ENCODE measurements at places on chromosomes 2 and 18. TPM values are rescaled to one million over a fixed set of nuclear protein-coding genes. Genes with fewer than 3 reads are reported as not detected.

Gene PSD4
- total RNA-seq, result 6.4 TPM

Gene SEPTIN10
- total RNA-seq, result 74.4 TPM

Gene TANC1
- total RNA-seq, result 26.7 TPM

Gene HRH4
- 0.20 TPM for total RNA-seq

Gene CABYR
- total RNA-seq, result 18.2 TPM

Gene CHST9
- 6.1 TPM for total RNA-seq

Gene ZNF236
- 23.0 TPM for total RNA-seq

Gene ARL5A
- total RNA-seq, result 107 TPM

Gene ANKRD30BL
- 15.3 TPM for total RNA-seq

Gene TPRKB
- total RNA-seq, result 34.9 TPM

Gene OST4
- 454 TPM for total RNA-seq

Gene TUBA3E
- total RNA-seq, result not detected

Gene IL37
- total RNA-seq, result 0.28 TPM

Measured in spinal cord (tissue), 10 donors.